ENCODE measurements at places on chromosomes 12 and 14.

- DNase-seq: peak; percentile 89
These were observed at the start of gene IL23A for GRCh38 chr12:56338308-56339157. TSS of gene IL23A (plus strand) at chr12:56338884. CDS start at chr12:56339045, 161 bp downstream.

DNA sequence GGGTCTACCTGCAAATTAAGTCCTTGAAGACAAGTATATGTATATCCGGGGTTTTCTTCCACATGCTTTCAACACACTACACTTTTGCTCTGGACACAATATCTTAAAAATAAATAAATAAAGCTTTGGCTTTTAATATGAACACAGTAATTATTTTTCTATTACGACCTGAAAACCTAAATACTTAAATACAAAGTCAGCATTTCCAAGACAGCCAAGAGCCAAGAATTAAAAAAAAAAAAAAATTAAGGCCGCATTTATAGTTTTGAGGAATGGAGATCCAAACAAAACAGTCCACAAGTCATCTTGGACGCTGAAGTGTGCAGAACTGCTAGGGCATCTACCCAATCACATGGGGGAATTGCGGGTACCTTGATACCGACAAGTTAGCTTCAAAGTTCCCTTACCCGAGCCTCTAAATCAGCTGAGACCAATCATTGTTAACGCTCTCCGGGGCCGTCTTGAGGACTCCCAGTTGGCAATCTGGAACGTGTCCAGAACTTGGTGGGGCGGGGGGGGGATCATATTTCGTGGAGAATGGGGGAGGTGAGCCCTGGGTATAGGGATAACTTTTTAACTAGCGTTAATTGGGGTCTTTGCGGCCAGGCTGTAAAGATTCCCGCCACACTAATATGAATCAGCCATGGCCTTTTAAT is 731 bp upstream of the PCNX4 start:
- DNase-seq: peak; percentile 1

GRCh38 chr12:2586156-2587038 is 208.4 kb upstream of the FKBP4 start:
- no peak for DNase-seq

GRCh38 chr12:116492703-116493324 is 66.4 kb upstream of the MAP1LC3B2 start:
- no peak for DNase-seq

DNA sequence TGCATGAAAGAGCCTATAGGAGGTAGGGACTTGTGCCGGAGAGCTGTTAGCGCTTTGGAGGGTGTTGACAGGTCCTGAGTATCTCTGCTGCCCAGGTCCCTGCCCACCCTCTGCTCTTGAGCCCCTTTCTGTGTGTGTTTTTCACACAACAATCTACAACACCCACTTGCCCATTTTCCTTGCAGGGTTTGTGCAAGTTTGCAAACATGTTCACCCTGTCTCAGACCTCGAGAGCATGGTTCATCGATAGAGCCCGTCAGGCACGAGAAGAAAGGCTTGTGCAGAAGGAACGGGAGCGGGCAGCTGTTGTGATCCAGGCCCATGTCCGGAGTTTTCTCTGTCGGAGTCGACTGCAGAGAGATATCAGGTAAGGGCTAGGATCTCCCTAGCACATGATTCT is 5.9 kb downstream of the UBE3B start:
- no peak for DNase-seq

DNA sequence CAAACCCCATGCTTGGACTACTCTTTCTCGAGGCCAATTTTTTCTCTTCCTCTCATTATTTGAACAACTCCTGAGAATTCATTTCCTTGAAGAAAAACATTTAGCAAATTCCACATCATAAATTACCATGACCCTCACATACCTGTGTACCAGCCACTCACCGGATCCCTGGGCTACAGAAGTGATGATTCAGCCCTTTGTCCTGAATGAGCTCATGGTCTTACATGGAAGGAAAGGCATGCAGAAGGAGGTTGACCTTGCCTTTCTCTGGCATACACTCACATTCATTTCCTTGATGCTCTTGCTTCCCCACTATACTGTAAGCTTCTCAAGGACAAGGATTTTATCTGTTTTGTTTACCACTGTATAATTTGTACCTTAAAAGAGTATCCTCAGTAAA is 191.5 kb downstream of the SLC5A8 start:
- DNase-seq: no peak

GRCh38 chr14:75981426-75982265 is at the start of gene TGFB3:
TSS of gene TGFB3 (minus strand) at chr14:75981995. CDS start at chr14:75980893, 1,102 bp downstream.
- DNase-seq: peak; percentile 59

GRCh38 chr12:32176606-32177005 is 70.0 kb downstream of the BICD1 start:
- DNase-seq: no peak

- DNase-seq: no peak
These were observed 41.1 kb downstream of the SERPINA3 start for GRCh38 chr14:94653321-94653720.
